CD4-positive, alpha-beta T cell (primary cell): ENCODE measurements at places on chromosomes 6 and 20. TPM values are rescaled to one million over a fixed set of nuclear protein-coding genes. Genes with fewer than 3 reads are reported as not detected.

GRCh38 chr6:37050045-37050853 is 44.8 kb downstream of the FGD2 start:
- DNase-seq, result peak; percentile 58

GRCh38 chr6:37171970-37172812 is 2.2 kb downstream of the PIM1 start:
- peak; percentile 91 for DNase-seq

Gene SLC12A5
- total RNA-seq, result 1.3 TPM

- no peak for DNase-seq
These were observed 111.6 kb downstream of the TINAG start for GRCh38 chr6:54419885-54420284.

Gene APOBEC2
- not detected for total RNA-seq

GRCh38 chr6:150322466-150322871 is 46.3 kb upstream of the IYD start:
- no peak for DNase-seq

GRCh38 chr6:148426317-148426977 is 83.8 kb downstream of the SASH1 start:
- no peak for DNase-seq

Gene PRRT1
- total RNA-seq, result 2.6 TPM

GRCh38 chr6:117414770-117415169 is 11.0 kb downstream of the ROS1 start:
- DNase-seq, result no peak

DNA sequence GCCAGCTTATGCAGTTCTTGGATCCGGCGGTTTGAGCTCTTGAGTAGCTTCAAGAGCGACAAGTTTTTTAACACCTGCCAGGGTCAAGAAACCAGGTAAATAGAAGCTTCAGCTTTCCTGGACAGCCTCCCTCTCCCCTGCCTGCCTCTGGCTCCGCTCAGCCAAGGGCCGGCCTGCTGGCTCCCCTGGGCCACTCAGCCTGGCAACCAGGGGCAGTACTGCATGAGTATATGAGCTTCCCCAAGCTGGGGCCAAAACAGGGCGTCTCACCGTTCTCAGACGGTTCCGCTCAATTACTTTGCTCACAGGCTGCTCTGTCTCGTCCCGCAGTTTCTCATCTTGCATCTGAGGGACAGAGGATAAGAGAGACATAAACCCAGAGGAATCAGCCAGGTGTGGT is 856 bp downstream of the TP53TG5 start:
- no peak for DNase-seq

Gene LIN28B
- total RNA-seq, result not detected

Gene UNC93A
- total RNA-seq, result not detected

- DNase-seq, result no peak
These were observed 70.5 kb upstream of the SLCO4A1 start for GRCh38 chr20:62571669-62572344.

DNA sequence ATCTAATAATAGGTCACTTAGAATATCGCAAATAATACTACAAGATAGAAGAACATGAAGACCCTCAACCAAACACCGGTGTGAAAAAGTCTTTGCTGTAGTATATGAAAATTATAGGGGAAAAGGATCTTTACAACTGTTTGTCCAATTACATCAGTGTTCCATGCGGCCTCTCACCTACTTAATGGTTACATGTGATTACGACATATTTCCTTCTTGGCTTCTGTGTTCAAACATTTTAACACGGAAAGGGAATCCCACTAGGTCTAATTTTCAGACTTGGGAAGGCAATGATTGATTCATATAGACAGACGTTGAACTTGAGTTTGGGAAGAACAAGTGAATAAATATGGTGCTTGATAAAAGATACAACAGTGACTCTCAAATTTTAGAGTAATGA is 273.4 kb downstream of the KIF16B start:
- no peak for DNase-seq

DNA sequence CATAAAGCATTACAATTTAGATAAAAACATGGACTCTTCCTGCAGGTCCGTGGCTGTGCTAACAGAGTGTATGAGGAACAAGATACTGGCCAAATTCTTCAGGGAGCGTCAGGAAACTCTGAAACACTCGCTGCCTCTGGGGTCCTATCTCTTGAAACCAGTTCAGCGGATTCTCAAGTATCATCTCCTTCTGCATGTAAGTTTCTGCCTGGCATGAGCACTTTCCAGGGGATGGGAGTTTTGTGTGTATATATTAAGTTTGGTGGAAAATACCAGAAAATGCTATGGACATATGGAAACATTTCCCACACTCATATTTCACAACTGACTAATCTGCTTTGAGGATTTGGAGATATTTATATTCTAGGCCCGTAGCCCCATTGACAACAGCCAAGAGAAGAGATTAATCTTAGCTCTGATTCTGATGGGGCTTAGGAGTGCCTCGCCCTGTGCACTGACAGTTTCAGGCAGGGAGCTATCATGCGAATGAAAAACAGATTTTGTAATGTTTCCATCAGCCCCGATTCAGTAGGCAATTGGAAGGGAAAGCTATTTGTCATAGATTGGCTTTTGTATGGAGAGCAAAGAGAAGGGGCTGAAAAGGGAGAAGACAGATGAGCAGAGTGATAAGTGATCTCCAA is 64.7 kb upstream of the MTHFD1L start:
- DNase-seq, result no peak

Gene MYBL2
- 0.56 TPM for total RNA-seq

GRCh38 chr6:168404560-168404959 is 36.4 kb upstream of the SMOC2 start:
- no peak for DNase-seq

Gene PTCHD4
- total RNA-seq, result not detected

Gene CALHM6
- total RNA-seq, result 3.1 TPM

Gene NOTCH4
- total RNA-seq, result 0.47 TPM

GRCh38 chr20:63361519-63362435 is 628 bp upstream of the CHRNA4 start:
- DNase-seq, result no peak

- DNase-seq, result no peak
These were observed 150.2 kb downstream of the TBC1D7 start for GRCh38 chr6:13178107-13178506.

GRCh38 chr20:36271639-36272546 is 34.2 kb upstream of the DLGAP4 start:
- DNase-seq, result no peak

DNA sequence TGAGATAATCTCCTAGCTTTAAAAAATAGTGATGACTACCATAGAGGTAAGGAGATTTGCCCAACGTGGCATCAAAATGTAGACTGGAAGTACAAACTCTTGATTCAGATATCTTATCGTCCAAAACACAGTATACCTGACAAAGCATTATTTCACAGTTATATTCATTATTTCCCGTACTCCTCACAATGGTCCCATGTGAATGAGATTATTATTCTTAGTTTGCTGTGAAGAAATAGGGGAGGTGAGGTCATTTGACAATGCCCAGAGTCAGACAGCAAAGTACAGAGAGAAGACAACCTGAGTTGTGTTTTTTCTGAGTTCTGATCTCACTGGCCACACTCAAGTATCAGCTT is 1.2 kb upstream of the TFB1M start:
- DNase-seq, result no peak

Gene KHDC1L
- total RNA-seq, result not detected

Gene LAMA2
- 0.05 TPM for total RNA-seq

Gene PSORS1C1
- total RNA-seq, result not detected

DNA sequence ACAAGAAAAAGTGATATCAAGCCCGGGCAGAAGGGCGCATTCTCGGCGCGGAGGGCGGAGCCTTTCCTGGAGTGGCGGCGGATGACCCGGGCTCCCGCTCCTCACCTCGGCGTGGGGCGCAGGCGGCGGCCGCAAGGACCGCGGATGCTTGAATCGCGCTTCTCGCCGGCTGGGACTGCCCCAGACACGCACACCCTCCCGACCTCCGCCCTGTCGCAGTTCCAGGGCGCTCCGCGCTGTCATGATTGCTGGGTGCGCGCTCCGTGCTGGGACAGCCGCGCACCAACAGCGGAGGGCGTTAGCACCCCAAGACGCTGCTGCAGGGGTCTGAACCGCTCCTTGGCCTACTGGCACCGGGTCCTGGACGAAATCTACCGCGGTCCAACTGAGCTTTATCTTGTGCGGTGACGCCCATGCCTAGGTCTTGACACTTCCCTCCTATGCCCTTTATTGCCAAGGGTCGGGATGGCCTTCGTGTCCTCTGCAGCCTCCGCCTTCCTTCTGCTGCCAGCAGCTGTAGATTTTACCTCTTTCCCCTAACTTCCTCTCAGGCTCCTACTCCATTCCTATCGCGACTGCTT is 43.3 kb downstream of the IRAK1BP1 start:
- no peak for DNase-seq

Gene FLRT3
- total RNA-seq, result not detected

DNA sequence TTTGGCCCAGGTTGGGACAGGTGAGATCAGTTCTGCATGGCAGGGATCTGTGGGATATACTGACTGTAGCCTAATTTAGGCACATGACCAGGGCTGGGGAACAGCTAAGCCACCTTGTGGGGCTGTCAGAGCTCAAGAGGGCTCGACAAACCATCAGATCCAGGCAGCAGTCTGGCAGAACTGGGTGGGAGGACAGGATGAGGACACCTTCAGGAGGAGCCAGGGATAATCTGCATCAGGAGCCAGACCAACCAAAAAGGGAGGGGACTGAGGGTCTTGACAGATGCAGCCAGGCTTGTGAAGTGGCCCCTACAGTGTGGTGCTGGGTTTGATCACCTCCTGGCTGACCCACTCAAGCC is 123.4 kb downstream of the MAFB start:
- no peak for DNase-seq

Gene COL19A1
- not detected for total RNA-seq

DNA sequence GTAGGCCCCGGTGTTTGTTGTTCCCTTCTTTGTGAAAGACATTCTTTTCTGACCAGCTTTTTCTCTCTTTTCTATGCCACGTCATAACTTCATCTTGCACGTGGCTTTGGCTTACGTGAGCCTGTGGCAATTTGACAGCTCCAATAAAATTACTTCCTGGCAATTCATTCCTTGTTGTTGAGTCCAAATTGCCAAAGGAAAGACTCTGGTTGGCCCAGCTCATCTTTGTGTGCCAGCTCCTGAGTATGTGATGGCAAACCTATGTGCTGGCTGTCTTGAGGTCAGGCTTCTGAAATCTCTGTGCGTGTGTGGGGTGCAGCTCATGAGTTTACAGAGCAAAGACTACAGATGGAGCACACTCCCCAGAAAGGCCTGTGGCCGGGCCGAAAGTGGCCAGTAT is 272.5 kb upstream of the SGK1 start:
- DNase-seq, result no peak

Gene BMP7
- not detected for total RNA-seq

Gene FOXF2
- total RNA-seq, result not detected

- peak; percentile 72 for DNase-seq
These were observed 12.5 kb downstream of the PRDM1 start for GRCh38 chr6:106098383-106099234.

GRCh38 chr6:43173591-43174262 is 2.7 kb downstream of the SRF start:
- DNase-seq, result no peak

GRCh38 chr6:88422831-88423230 is 256.7 kb upstream of the CNR1 start:
- DNase-seq, result no peak

Gene OR2J3
- total RNA-seq, result not detected

Gene SAMD10
- 12.0 TPM for total RNA-seq

DNA sequence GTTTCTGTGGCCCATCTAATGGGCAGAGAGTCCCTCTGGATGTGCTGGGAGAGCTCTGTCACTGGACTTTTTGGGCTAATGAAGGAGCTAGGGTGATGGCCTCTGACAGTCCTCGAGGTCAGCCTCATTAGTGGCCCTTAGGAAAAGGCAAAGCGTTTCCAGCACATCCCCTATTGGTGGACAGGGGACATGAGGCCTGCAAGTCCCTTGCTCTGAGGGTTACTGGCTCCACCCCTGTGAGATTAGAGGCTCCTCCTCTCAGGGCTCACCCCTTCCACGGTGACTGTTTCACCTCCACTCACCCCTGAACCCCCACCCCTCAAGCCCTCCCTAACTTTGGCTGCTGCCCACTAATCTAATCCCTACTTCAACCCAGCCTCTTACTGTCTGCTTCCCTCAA is 12.8 kb upstream of the FANCE start:
- DNase-seq, result no peak

Gene HCRTR2
- not detected for total RNA-seq

GRCh38 chr6:6772751-6773150 is 184.2 kb downstream of the LY86 start:
- no peak for DNase-seq

Gene MEI4
- total RNA-seq, result not detected

DNA sequence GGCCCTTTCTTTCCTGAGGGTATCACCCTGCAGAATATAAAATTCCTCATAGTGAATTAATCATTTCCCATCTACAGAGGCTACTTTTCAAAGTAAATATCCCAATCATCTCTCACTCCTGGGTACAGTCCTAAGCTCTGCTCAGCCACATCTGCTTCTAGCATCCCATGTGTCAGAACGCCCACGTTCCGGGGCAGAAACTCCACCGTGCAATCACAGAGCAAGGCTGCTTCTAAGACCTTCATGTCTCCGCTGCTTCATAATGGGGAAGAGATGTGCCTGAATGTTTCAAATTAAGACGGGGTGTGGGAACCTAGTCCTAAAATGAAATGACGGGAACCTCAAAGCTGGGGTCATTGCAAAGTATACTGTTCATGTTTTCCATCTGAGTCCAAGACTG is 208.8 kb upstream of the GMDS start:
- DNase-seq, result no peak

Gene NCOA6
- 16.3 TPM for total RNA-seq

- DNase-seq, result no peak
These were observed 49.2 kb downstream of the RPP21 start for GRCh38 chr6:30394139-30394538.

- DNase-seq, result no peak
These were observed 31.2 kb upstream of the SPTLC3 start for GRCh38 chr20:12977328-12978125.

Gene VGLL2
- not detected for total RNA-seq

DNA sequence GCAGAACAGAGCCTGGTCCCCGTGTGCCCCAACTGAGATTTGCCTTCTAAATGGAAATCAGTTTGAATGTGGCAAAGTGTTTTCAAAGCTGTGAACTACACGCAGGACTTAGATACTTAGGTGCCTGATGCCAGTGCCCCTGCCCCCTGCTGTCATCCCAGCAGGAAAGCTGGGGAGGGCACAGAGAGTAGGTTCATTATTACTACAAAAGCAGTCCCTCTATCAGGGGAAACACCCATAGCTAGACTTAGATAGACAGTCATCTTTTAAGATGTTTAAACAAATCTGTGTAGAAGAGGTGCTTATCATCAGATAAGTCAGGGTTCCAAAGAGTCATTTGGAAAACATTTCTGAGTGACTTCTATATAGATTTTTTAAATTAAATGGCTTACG is 155.0 kb upstream of the SNX9 start:
- DNase-seq, result no peak

- no peak for DNase-seq
These were observed 143.1 kb upstream of the GGTLC1 start for GRCh38 chr20:24131684-24132083.

- no peak for DNase-seq
These were observed 39.2 kb downstream of the DPPA5 start for GRCh38 chr6:73314577-73315492.

DNA sequence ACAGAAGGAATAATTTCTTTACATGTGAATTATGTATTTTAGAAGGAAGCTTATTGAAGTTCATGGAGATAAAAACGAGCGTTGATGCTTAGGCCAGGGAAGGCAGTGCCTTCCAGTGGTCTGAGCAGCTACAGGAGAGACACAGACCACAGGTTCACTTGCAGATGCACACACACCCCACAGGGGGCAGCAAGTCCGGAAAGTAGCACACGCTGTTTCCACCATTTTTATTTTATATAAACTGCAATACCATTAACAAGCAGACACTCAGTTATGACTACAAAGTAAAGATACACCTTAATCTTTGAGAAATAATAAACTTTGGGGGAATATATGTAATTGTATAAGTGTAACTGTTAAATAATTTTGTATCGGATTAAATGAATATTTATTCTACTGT is 13.5 kb upstream of the DACT2 start:
- DNase-seq, result no peak
